Right lobe of liver (tissue), 6 donors: ENCODE measurements at places on chromosomes 2 and 18.

DNA sequence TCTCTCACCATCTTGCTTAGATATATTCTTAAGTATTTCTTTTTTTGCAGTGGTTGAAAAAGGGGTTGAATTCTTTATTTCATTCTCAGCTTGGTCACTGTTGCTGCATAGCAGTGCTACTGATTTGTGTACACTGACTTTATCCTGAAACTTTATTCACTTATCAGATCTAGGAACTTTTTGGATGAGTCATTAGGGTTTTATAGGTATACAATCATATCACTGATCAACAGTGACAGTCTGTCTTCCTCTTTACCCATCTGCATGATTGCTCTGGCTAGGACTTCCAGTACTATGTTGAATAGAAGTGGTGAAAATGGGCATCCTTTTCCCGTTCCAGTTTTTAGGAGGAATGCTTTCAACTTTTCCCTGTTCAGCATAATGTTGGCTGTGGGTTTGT lies 6.5 kb downstream of the STARD6 start:
- DNase-seq, result no peak

DNA sequence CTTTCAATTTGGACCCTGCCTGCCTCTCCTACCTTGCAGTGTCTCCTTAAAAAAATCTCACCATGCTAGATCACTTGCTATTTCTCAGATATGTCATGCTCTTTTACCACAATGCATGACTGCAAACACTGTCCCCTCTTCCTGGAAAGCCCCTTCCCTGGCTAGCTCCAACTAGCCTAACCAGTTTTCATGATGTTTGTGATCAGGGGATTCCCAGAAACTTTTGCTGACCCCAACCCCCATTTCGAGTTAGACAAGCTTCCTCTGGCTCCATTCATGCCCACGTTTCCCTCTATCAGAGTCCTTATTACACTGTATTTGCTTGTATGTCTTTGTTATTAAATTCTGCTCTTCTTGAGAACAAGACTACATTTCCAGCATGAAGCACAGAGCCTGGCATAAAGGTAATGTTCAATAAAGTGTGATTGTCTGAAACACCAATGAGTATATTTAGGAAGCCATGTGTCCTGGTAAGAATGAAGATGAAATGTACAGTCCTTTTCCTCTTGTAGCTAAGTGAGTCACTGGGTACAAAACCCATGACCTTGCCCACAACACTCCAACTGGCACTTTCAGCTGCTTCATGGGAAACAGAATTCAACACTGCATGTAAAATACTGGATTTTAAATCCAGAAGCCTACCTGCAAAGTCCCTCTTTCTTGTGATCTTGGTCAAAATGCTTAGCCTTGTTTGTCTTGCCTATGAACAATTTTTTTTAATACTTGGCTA lies 62.0 kb upstream of the ATL2 start:
- no peak for DNase-seq

- DNase-seq, result no peak
Measured at GRCh38 chr2:113228351-113228750, 50.4 kb downstream of the PAX8 start.

GRCh38 chr2:234318361-234318760 lies 178.5 kb downstream of the ARL4C start:
- no peak for DNase-seq

- no peak for DNase-seq
Measured at GRCh38 chr2:50749216-50749615, 282.7 kb downstream of the NRXN1 start.

GRCh38 chr2:12971581-12972365 lies 255.0 kb downstream of the TRIB2 start:
- DNase-seq, result no peak

DNA sequence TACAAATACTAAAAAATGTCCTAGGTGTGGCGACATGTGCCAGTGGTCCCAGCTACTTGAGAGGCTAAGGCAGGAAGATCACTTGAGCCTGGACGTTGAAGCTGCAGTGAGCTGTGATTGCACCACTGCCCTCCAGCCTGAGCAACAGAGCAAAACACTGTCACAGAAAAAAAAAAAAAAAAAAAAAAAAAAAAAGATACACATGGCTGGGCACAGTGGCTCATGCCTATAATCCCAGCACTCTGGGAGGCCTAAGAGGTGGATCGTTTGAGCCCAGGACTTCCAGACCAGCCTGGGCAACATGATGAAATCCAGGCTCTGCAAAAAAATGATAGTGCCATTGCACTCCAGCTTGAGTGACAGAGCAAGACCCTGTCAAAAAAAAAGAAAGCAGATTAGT lies 13.7 kb downstream of the KANSL1L start:
- DNase-seq, result no peak
